ENCODE measurements at places on chromosomes 2 and 18.
A peak's percentile ranks its signal among the peaks of the same experiment; 100 is the strongest.

DNA sequence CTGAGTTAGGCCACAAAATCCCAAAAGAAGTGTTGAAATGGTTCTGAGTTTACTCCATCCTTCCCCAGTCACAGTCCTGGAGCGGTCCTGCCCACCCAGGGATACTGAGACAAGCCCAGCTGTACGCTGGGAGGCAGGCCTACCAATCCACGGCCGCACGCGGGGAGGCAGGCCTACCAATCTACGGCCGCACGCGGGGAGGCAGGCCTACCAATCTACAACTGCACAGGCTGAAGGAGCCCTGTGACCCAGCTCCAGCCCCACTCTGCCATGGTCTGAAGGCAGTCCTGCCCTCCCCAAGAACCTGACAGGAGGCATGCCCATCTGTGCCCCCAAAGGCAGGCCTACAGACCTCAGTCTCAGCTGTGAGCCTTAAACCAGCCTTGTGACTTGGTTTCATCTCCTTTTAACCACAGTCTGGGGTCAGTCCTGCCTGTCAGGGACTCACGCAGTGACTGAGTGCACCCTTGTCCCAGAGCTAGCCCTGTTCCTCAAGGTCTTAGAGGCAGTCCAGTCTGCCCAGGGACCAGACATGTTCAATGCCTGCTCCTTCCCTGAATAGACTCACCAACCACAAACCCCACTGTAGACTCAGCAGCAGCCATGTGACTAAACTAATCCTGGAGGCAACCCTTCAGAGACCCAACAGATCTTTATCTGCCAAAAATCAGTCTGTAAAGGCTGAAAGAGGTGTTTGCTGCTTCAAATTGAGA, 36.8 kb downstream of the GPC1 start:
- no peak for DNase-seq

DNA sequence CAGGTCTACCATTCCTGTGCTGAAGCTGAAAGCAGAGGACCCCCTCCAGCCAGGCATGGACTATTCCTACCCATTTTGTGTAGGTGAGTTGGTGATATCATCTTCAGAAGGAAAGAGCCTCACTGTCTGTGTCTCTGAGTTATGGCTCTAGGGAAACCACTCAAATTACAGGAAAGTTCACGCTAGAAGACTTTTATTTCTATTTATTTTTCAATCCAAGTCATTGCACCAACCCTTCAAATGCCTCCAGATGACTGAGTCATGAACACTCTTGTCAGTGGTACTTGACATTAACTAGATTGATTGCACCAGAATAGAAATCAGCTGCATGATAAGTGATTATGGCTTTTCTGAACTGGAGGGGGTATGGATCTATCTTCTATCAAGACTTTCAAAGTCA, 338.4 kb downstream of the MBD2 start:
- DNase-seq: no peak

- peak; percentile 56 for DNase-seq
Measured at GRCh38 chr2:216006164-216006663, 7.1 kb downstream of the MREG start.

GRCh38 chr2:174490051-174490450, 3.2 kb upstream of the GPR155 start:
- DNase-seq: no peak

GRCh38 chr2:145012806-145013205, 492.9 kb upstream of the ZEB2 start:
- DNase-seq: no peak

DNA sequence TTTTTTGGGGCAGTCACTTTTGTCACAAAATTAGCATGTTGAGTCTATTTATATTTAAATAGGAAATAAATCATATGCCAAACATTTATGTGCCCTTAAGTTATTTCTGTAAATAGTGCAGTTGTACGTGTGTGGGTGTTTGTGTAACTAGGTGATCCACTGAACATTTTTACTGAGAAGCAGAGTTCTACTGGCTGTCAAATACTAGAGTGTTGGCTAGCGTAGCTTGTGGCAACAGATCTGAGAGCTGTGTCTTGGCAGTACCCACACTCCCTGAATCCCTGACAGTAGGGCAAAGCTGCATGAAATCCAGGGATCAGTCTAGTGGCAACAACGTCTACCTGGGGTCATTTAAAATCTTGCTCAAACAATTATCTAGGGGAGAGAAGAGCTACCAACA, 273.1 kb upstream of the SLC8A1 start:
- DNase-seq: no peak

DNA sequence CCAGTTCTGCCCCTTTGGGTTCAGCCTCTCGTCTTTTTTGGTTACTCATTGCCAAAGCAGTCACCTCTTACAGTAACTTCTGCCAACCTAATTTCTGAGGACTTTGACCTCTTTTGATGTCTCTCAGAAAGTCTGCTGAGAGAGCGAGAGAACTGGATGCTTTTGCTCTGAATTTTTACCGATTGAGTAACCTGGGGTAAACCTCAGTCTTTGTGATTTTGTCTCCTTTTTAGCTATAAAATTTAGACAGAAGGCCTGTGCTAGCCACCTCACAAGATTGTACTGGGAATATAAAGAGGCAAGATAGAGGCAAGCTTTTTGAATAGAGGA, 34.8 kb upstream of the IL1R1 start:
- DNase-seq: no peak

- DNase-seq: no peak
Measured at GRCh38 chr2:9360701-9361100, 62.6 kb downstream of the ITGB1BP1 start.

All from neural progenitor cell (in vitro differentiated cells).